ENCODE measurements at places on chromosomes 5 and 9.

DNA sequence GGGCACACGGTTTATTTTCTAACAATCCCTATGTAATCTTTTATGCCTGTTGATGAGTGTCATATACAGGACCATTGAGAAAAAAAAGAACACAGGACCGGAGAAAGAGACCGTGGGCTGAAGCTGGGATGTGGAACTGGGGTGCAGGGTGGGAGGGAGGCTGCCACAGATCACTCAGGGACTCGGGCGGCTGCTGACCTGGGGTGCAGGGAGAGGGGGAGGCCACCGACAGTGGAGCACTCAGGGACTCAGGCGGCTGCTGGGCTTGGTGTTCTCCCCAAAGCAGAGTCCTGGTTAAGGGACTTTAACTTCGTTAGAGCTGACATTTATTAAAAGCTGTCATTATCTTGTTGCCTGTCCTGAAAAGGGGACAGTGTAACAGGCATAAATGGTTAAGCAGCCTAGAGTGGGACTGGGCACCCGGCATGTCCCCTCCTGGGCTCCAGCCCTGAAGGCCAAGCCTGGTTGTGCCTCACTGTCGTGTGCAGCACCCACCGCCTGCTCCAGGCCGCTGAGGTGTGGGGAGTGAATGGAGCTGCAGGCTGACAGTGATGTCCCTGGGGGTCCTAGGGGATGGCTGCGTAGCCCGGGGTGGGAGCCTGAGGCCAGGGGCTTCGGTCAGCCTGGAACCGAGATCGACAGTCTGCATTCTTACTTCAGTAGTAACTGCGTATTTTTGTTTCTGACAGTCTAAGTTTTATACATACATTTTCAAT, 14.0 kb downstream of the NDUFS6 start:
- DNase-seq, result no peak

DNA sequence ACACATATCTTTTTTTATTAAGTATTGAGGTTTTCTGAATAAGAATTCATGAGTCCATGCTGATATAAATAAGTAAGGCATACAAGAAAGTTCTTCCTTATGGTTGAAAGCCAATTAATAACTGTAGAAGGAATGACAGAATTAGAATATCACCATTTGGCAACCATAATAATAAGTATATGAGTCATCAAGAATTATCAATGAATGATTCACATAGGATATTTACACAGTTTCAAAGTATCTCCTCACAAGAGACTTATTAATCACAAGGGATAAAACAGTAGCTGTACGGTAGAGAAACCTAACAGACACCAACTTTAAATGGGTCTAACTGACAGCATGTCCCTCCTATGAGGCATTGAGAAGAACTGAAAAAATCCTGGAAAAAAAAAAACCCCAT, 161.6 kb downstream of the NR3C1 start:
- no peak for DNase-seq

- no peak for DNase-seq
Measured at GRCh38 chr5:73437101-73437776, 11.3 kb downstream of the FOXD1 start.

GRCh38 chr5:35313291-35313690, 83.0 kb upstream of the PRLR start:
- no peak for DNase-seq

DNA sequence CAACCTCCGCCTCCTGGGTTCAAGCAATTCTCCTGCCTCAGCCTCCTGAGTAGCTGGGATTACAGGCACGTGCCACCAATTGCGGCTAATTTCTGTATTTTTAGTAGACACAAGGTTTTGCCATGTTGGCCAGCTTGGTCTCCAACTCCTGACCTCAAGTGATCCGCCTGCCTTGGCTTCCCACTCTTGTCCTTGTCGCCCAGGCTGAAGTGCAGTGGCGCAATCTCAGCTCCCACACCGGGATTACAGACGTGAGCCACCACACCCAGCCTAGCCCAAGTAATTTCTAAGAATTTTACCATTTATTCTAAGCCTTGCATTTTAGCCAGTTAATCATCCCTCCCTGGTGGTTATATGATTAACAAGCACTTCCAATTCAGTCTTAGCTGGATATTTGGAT, 11.0 kb downstream of the NAIP start:
- no peak for DNase-seq

GRCh38 chr5:103232393-103232999, 26.1 kb upstream of the MACIR start:
- DNase-seq, result peak; percentile 18

GRCh38 chr5:13830536-13830935, 114.0 kb downstream of the DNAH5 start:
- DNase-seq, result no peak

GRCh38 chr5:39158786-39159185, 60.6 kb downstream of the FYB1 start:
- DNase-seq, result no peak
